Nucleus accumbens (tissue), 56 donors: ENCODE measurements at places on chromosomes 4 and X.
A peak's percentile ranks its signal among the peaks of the same experiment; 100 is the strongest.

- no peak for DNase-seq
Observed at GRCh38 chrX:105635794-105636193, 186.5 kb upstream of the NRK start.

GRCh38 chrX:63739885-63740284 is 45.1 kb downstream of the ARHGEF9 start:
- no peak for DNase-seq

- DNase-seq = peak; percentile 0
Observed at GRCh38 chrX:66074920-66075879, 35.3 kb upstream of the VSIG4 start.

DNA sequence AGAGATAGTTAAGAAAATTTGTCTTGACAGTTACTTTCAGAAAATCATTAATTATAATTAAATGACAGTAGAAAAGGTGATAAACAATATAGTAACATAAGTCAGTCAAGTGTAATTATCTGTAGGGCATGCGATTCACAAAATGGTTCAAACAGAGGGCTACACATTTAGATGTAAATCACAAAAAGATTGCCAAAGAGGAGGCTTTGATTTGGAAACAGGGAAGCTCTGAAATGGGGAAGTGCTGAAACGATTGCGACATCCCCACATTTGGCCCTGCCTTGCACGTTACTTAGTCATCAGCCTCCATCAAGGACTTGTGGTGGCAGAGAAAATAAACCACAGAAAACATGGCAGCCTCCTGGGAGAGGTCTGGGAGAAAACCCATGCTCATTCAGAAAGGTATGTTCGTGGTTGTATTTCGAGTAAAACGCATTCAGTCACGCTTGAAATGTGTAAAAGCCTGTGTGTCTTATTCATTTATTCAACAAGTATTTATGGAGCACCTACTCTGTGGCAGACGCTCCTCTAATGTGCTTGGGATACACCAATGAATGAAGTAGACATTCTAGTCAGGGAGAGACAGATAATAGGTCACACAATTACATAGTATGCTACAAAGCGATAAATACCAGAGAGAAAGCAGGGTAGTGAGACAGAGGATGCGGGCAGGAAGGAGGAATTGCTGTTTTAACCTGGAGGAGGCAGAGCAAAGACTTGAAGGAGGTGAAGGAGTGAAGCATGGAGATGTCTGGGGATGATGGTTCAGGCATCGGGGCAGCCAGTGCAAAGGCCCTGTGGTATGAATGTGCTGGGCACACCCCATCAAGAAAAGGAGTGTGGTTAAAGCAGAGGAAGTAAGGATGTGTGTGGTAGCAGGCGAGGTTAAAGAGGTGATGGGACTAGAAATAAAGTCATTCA is 7.8 kb downstream of the RBM47 start:
- no peak for DNase-seq

DNA sequence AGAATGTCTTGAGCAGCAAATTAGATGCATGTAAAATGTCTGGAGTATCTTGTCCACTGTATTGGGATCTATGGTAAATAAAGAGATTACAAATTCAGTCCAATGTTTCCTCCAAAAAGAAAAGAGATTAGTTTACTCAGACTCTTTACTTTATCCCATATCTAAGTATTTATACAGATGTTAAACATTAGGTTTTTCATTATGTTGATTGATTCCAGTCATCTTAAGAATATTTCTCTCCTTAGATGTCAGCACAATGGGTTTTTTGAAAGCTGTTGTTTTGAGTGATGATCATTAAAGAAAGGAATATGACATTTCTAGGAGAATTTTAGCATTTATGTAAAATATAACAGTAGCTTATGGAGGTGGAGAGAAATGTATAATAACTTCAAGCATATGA is 938.9 kb downstream of the C4orf33 start:
- DNase-seq = no peak

GRCh38 chrX:15158736-15159406 is 111.0 kb downstream of the ASB9 start:
- no peak for DNase-seq

DNA sequence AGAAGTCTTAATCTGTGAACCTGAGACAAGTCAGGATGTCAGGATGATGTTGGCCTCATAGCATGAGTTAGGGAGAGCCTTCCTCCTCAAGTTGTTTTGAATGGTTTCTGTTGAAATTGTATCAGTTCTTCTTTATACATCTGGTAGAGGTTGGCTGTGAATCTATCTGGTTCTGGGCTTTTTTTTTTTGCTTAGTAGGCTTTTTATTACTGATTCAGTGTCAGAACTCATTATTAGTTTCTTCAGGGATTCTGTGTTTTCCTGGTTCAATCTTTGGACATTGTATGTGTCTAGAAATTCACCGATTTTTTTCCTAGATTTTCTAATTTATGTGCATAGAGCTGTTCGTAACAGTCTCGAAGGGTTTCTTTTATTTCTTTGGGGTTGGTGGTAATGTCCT is 14.9 kb downstream of the GLUD2 start:
- no peak for DNase-seq

DNA sequence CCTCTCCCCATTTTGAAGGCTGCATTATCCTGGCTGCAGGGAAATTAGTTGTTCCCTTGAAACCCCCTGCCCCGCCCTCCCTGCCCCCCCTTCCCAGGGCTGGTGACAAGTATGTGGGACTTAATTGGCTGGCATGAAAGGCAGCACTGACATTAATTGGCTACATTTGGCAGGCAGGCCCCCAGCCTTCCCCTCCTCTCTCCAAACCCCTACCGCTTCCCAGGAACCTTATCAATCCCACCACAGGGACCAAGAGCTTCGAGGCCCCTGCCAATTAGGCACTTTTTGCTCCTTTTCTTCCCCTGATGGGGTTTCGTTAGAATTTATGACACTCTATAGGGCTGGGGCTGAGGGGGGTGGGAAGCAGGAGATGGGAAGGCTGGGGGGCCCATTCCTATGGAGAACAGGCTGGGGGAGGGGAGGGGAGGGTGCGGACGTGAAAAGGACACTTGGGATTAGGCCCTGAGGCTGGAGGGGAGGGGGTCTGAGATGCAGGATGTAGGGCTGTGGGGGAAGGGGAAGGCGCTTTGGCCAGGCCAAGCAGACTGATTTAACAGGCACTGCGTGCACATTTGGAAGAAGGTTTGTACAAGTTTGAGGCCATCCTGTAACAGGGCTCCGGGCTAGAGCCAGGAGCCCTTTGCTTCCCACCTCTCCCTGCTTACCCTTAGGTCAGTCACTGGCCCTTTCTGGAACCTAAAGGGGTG is 52.2 kb downstream of the EFNB1 start:
- DNase-seq = no peak

DNA sequence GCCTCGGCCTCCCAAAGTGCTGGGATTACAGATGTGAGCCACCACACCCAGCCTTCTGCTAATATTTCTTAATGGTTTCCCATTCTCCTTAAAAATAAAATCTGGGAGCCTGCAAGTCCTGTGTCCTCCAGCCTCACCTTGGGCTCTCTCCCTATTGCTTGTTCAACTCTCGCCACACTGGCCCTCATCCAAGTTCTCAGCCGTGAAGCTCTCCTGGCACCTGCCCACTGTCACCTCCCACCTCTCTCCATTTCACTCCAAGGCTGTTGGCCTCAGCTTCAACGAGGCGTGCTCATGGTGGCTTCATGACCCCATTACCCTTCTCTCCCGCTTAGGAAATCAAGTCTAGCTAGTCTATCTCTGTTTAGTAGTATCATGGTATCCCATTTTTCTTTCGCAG is 9.5 kb upstream of the ETNPPL start:
- DNase-seq = no peak

GRCh38 chr4:76950052-76950955 is 752 bp downstream of the SEPTIN11 start:
- DNase-seq = peak; percentile 56

GRCh38 chr4:10963958-10964703 is 279.6 kb upstream of the CLNK start:
- DNase-seq = no peak
